Naive thymus-derived CD8-positive, alpha-beta T cell (primary cell): ENCODE measurements at places on chromosomes 11 and 22.
A peak's percentile ranks its signal among the peaks of the same experiment; 100 is the strongest.

GRCh38 chr11:69400771-69401590 is 80.5 kb upstream of the LINC01488 start:
- no peak for DNase-seq

- no peak for DNase-seq
Observed at GRCh38 chr11:72257570-72257969, 13.6 kb upstream of the PHOX2A start.

DNA sequence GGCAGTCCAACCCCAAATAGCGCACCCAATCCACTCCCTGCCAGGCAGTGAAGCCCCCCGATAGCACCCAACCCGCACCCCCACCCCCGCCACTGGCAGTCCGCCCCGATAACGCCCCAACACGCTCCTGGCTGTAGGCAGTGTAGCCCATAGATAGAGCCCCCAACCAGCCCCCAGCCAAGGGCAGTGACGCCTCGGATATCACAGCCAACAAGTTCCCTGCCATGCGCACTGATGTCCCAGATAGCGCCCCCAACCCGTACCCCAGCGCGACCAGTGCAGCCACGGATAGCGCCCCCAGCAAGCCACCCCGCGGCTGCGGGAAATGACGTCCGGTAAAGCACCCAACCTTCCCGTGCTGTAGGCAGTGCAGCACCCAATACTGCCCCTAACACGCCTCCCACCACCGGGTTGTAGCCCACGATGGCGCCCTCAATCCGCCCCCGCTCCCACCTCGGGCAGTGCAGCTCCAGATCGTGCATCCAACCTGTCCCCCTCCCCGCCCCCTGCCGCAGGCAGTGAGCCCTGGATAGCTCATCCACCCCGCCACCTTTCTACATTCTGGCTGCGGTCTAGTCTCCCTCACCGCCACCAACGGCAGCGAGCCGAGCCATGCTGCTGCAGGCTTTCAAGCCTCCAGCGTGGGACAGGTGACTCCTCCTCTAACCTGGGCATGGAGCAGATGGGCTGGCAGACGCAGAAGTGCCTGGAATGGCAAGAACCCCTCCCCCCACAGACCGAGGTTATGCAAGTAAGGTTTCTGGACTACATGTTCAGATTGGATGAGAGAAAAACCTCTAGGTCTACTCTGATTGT is 625 bp downstream of the RFPL2 start:
- DNase-seq: no peak

- DNase-seq: no peak
Observed at GRCh38 chr22:17366830-17367229, 2.4 kb upstream of the CECR2 start.

- no peak for DNase-seq
Observed at GRCh38 chr11:129259931-129260348, 67.8 kb upstream of the ARHGAP32 start.

DNA sequence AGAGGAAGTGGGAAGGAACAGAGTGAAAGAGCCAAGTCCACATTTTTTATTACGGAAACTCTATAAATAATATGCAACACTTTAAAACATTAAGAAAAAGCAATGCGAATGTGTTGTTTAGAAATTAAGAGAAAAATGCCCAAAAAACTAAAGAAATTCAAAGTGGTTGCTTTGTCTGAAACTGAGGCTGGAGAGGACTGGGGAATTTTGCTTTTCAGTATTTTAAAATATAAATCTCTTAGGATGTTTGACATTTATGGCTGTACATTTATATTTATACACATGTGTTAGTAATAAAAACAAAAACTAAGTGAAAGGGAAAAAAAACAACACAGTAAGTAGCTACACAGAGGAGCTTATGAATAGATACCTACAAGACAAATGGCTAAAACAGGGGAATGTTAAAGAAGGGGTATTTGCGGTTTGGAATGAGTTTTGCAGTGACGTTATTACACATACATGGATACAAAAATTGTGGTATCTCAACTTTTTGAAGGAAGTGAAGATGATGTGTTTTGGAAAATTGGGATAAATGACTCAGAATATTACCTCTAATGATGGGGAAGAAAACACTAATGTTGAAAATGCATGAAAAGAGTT is 97.0 kb upstream of the DRD2 start:
- DNase-seq: no peak

- DNase-seq: no peak
Observed at GRCh38 chr11:84480131-84480530, 1147.0 kb downstream of the DLG2 start.

DNA sequence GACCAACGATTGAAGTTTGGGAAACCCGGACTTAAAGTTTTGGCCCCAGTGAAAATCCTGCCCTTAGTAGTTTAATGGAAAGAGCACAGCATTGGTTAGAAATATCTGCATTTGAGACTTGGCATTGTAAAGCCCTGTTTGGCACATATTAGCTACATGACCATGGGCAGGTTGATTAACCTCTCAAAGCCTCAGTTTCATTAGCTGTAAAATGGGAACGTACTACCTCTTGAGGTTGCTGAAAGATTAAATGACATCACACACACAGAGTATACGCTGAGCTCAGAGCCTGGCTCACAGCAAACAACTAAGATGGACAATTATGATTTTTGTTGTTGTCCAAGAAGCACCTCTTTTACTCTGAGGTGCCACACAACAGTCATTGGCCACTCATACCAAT is 153.0 kb upstream of the TIMP3 start:
- no peak for DNase-seq

- no peak for DNase-seq
Observed at GRCh38 chr22:27919942-27920755, 1.1 kb upstream of the PITPNB start.

- DNase-seq: no peak
Observed at GRCh38 chr22:44669561-44669976, 32.4 kb upstream of the PRR5 start.

- no peak for DNase-seq
Observed at GRCh38 chr22:40432625-40433024, 62.2 kb downstream of the SGSM3 start.

GRCh38 chr11:62546244-62546928 is at the start of gene AHNAK:
Gene AHNAK (minus strand): TSS chr11:62546806. CDS start chr11:62536098, 10,708 bp downstream.
- DNase-seq: peak; percentile 60

GRCh38 chr22:26804911-26805539 is 147.6 kb downstream of the MIAT start:
- DNase-seq: no peak

- DNase-seq: no peak
Observed at GRCh38 chr11:47586098-47586855, at the start of gene FAM180B. Gene FAM180B (plus strand): TSS chr11:47586678. CDS start chr11:47586769, 91 bp downstream.

DNA sequence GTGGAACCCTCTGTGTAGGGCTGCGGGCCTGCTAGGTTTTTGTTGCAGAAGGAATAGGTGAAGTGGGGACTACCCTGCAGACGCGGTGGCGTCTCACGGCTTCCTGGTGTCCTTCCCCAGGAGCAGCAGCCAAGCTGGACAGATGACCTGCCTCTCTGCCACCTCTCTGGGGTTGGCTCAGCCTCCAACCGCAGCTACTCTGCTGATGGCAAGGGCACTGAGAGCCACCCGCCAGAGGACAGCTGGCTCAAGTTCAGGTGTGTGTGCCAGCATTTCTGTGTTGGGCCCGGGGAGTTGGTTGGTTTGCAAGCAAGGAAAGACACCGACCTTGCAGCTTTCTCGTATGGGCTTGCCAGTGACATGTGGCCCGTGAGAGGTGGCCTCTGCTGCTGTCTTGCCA is 15.3 kb downstream of the TAB1 start:
- no peak for DNase-seq

DNA sequence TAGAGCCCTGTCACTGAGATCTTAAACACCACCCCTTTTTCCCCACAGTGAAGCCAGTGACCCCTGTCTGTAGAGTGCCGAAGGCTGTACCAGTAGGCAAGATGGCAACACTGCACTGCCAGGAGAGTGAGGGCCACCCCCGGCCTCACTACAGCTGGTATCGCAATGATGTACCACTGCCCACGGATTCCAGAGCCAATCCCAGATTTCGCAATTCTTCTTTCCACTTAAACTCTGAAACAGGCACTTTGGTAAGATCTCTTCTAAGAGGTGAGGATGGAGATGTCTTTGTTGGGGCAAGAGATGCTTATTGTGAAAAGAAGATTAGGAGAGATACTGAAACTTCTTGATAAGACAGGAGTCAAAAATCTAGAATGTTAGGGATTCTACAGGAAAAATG is 75.9 kb downstream of the JAM3 start:
- no peak for DNase-seq
